Vagina (tissue), 2 donors: ENCODE measurements at places on chromosomes 4 and X.

GRCh38 chrX:28586286-28586685, 960 bp upstream of the IL1RAPL1 start:
- DNase-seq = no peak

GRCh38 chr4:77854431-77855111, 8.1 kb upstream of the MRPL1 start:
- no peak for DNase-seq

DNA sequence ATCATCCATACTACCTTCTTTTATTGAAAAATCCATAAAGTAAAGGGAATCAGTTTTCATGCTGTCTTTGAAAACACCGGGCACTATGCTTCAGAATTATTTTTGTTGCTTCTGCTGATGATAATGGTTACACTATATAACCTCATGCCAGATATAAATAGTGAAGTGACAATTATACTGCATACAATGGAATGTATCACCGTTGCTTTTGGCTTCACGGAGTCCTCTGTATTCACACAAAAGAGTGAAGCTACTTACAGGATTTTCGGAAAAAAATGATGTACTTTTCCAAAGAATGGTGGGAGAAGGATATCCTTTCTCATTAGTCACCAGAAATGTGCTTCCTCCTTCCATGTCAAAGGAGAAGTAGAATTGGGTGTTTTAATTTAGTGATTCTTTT, 159.1 kb upstream of the PITX2 start:
- DNase-seq = no peak

GRCh38 chr4:44257461-44257860, 191.1 kb downstream of the KCTD8 start:
- DNase-seq = no peak

DNA sequence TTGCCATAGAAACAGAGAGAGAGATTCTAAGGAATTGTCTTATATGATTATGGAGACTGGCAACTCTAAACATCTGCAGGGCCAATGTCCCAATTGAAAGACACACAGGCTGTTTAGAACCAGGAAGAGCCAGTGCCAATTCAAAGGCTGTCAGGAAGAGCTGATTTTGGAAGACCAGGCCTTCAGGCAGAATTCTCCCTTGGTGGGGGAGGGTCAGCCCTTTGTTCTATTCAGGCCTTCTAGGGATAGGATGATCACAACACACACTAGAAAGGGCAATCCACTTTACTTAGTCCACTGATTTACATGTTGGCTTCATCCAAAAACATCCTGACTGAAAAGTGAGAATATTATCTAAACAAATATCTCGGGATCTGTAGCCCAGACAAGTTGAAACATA, 15.2 kb downstream of the C4orf46 start:
- DNase-seq = no peak

DNA sequence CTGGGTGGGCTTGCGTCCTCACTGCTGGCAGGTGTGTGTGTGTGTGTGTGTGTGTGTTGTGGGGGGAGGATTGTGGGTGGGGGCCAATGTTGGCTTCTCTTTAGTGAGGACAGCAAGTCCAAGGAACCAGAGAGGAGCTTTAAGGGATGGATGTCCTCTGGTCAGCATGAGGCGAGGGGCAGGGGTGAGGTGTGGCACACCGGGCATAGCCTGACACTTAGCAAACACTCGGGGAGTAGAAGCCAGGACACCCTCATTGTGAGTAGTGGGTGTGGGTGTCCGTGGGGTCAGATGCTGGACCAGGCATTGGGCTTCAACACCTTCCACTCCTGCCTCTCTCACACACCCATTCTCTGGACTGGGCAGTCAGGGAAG, 2.8 kb downstream of the SORCS2 start:
- DNase-seq = peak; percentile 83

DNA sequence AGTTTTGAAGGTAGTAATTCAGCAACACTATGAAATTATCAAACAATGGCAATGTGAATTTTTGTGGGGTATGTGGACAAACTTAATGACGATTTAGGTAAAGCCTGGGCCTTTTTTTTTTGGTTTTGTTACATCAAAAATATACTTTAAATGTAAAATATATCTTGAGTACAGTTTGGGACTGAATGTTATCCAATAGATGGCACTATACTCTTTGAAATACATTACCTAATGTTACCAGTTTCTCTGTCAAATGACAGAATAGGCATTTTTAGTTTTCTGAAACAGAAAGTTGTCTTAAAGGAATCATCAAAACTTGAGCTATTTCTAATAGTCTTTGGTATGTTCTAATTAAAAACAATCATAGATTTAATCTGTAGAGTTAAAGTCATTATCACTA, 1651.9 kb downstream of the C4orf33 start:
- DNase-seq = no peak

DNA sequence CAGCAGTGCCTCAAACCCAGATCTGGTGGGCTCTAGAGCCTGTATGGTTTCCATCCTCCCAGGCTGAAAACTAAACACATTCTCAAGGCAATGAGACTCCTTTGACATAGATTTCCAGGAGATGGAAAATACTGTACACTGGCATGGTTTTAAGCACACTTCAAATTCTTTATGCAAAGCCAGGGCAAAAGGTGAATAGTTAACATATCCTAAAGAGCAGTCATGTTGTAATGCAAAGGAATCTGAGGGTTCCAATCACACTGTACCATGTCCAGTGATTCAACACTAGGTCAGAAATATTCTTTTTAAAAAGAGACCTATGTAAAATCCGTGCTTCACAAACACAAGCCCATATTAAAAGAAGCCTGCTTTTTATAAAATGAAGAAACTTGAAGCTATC, 195.3 kb downstream of the QDPR start:
- no peak for DNase-seq

DNA sequence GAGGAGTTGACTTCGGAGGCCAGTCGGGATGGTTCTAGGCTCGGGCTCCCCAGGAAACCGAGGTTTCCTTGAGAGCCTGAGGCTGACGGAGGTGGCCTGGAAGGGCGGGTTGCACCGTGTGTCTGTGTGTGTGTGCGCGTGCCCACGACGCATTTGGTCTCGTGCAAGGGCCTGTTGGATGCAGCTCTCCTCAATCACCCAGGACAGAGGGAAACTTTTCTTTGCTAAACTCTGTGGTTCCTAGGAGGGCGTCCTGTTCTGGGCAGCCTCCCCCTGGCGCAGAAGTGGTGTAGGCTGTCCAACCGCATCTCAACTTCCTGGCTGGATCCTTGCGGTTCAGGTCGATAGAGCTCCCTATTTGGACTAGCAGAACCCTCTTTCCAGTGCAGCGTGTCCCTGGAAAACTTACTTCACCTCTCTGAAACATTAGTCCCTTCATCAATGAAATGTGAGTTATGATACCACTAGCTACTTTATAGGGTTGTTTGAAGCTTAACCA, 973 bp downstream of the STK32B start:
- peak; percentile 86 for DNase-seq

DNA sequence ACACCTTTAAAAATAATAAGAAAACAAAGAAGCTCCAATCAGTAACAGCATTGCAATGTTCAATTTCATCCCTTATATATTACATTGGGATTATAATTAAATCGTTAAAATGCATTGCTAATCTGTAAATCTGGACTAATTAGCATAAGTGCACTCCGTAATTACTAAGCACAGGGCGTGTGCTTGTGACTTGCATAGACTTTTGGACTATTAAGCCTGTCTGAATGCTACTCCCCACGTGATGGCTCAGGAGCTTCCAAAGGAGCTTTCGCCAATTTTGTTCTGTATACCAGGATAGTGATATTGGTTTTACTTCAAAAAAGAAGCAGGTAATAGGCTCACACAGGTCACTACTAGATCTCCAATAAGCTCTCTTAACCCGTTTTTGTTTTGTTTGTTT, 497.1 kb downstream of the SMARCA1 start:
- no peak for DNase-seq

DNA sequence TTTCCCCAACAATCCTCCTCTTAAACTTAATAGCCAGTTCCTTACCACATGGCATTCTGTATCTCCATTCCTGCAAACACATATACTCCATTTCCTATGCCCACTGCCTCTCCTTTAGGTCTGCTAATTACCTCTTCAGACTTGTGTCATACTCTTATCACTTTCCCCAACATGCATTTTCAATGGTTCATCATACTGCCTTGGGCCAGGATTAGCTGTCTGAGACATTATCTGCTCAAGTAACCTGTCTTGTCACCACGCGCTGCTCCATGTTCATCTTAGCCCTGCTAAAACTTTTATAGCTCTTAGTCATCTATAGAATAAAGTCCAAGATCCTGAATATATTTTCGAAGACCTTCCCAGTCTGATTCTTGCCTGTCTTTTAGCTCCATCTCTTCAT, 224.1 kb upstream of the GK2 start:
- DNase-seq = no peak

DNA sequence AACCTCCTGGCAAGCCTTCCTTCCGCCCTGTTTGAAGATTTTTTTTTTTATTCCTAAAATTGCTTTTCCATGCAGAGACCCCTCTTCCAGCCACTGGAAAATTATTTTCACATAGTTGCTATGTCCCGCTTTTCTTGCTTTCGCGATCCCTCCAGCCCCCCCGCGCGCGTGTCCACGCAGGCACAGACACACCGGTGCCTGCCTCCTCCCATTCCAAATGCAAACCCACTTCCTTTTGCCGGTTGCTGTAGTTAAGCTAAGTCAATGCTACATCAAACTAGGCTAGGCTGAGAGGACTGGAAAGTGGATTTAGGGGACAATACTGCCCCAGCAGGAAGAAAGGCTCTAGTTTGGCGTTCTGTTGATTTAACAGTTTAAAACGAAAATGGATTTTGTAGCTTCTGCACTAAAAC, 111.0 kb downstream of the DHX15 start:
- DNase-seq = no peak

GRCh38 chrX:130079824-130080406, 30.4 kb downstream of the ELF4 start:
- no peak for DNase-seq

DNA sequence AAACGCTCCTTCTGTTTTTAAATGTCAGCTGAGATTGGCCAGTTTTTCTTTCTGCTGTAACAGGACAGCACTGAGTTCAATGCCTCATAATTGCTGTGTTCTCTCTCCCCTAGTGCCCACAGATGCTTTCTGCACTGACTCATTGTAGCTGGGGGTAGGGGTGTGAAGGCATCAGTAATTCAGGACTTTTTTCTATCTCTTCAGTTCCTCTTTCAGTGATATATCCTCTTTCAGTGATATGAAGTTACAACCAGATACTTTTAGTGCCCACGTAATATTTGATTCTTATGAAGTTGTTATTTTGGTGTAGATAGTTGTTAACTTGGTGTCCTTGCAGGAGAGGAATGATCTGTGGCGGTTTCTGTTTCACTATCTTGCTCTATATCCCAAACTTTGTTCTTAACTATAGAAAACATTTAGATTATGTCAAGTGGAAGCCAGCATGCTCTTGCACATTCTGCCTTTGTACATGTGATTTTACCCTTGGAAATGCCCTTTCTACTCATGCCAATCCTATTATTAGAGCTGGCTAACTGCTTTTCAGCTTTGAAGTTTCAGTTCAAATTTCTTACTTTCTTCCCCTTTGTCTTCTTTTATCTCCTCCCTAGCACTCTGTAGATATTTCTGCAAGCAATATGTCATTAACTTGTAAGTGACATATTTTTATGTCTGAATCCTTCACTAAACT, 1258.4 kb downstream of the FAM133A start:
- no peak for DNase-seq

DNA sequence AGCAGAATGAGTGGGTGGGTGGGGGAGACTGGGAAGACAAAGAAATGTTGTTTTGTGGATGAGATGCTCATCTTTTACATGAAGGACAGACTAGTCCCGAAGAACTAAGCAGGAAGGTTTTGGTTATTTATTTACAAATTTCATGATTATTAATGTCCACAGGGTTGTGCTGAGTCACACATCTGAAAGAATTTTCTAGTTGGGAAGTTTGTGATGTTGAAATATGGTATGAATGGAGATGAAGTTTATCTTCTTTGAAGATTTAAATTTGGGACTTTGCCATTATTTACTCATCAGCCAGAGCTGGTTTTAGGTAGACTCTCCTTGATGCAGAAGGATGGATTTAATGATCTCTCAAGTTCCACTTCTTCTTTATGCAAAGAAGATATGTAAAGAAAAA, 75.5 kb downstream of the MOSPD2 start:
- no peak for DNase-seq

- no peak for DNase-seq
Observed at GRCh38 chrX:46812445-46812844, 24.4 kb upstream of the RP2 start.

DNA sequence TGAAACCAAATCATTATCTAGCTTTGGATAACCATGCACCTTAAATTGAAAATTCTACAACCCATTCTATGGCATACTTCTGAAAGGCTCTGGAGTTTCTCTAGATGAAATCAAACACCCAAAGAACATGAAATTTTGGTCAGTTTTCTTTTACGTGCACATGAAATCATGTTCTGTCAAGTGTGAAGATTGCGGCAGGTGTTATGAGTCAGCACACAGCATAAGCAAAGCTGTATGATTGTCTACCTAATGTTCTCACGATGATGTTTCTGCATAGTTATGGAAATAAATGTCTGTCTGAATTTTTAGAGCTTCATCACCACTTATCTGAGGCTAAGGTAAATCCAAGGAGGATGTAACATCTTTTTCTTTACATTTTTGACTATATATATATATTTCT, 495.3 kb downstream of the IL1RAPL1 start:
- DNase-seq = no peak

DNA sequence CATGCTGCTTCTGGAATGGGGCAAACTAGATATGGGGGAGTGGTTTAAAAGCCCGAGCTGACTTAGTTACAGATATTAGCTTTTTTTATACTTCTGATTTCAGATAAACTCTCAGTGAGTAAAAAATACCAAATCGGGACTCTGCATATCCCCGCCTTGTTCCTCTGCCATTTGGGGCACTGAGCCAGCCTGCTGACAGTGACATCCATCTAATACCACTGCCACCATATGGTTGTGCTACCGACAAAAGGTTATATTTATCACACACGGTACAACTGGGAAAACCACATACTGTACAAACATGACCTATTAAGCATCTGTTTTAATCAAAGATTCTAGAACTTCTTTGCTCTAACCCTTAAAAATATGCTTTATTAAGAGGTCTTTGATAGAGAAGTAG, 78.7 kb downstream of the GALNT7 start:
- DNase-seq = no peak

GRCh38 chr4:134585972-134586371, 384.4 kb upstream of the PABPC4L start:
- DNase-seq = no peak

DNA sequence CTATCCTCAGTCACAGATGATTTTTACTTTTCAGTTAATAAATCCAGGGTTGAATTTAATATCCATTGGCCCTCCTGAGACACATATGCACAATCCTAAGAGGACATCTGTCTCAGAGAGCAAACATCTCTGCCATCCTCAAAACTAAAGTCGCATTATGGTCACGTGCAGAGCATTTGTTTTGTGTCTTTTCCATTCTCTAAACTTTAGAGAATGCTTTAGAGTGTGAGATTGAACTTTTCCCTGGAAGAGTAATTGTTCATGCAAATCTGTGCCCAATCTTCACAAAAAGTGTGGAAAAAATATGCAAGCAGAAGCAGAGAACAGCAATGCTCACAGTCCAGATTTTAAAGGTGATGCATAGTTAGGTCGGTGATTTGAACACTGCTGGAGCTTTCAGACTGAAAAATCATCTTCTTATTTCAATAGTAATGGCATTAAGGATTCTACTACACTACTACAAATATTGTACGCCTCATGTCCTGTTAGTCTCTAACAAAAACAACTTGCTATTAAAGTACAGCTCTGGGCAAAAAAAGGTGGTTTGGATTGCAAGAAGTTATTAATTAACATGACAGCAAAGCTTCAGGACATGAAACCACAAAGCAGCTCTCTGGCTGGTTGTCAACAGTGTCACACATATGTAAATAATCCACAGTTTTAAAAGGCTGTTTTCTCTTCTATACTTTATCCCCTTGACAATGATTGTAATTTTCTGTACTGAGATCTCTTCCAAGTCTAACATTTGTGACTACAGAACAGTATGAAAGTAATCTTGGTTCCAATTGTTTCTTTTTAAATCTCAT, 19.9 kb downstream of the DCHS2 start:
- no peak for DNase-seq
